ENCODE measurements at places on chromosomes 2 and 18.

DNA sequence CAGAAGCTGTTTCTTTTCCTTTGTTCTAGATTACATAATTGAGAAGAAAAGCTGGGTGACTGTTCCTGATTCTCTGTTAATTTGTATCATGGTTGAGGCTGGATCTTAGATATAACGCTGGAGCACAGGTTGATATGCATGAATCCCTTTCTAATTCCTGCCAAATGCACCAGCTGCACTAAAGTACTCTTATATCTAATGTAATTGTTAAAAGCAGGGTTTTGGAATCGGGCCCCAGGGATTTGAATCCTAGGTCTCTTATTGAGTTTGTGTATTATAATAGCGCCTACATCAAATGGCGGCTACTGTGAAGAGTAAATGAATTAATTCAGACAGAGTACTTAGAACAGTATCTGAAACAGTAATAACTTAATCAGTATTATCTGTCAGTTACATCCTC, 80.4 kb downstream of the MC4R start:
- DNase-seq, result no peak

DNA sequence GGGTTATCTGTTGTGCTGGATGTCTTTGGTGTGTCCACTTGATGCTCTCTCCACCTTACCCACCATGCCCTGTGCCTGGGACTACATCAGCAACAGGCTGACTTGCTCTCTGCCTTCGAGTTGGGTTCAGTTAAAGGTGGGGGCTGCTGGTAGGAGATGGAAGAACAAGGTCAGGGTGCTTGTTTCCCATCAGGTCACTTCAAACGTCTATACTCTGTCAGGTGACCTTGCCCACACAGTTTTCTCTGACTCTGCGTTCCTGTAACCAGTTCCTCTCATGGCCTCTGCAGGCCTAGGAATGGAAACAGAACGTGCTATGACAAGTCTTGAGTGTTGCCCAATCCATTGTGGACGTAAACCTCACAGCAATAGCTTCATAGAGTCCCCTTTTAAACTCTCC, 38.4 kb upstream of the PAPOLG start:
- DNase-seq, result no peak

- DNase-seq, result no peak
These were observed 355.2 kb downstream of the ZNF516 start for GRCh38 chr18:76139844-76140243.

DNA sequence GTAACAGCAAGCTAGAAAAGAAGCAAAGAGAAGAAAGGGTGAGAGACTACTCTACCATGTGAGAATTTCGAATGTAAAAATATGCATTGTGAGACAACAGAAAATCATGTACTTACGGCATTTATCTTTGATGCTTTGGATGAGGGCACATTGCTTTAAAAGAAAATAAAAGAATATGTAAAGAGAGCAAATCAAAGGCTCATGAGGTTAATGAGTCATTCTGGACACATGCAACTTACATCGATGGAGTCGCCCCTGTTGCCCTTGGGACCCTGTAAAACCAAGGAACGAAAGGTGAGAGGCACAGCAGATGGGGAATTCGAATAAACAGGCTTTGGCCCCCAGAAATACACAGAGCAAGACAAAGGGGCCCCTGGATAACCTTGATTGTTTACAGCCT, 69.0 kb downstream of the COL6A3 start:
- DNase-seq, result no peak

DNA sequence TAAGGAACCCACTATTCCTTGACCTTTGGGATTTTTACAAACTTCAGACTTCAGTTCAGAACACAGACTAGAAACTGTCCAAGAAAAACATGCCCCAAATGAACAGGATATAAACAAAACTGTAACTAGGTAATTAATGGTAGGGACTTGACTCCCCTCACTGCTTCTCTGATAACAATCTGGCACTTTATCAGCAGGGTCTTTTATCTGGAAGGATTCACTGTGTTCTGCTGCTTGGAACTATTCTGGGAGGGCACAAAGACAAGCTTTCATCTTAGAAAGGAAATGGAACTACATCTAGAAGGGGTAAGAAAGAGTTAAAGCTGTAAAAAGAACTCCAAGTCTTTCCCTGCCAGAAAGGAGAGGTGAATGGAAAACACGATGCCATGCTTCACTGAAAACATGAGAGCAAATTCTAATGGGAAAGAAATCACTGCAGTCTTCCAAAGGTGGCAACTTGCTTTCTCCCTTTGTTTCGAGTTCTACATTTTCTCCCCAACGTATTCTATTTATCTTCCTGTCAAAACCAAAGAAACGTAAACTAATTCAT, 181.2 kb downstream of the THADA start:
- no peak for DNase-seq

DNA sequence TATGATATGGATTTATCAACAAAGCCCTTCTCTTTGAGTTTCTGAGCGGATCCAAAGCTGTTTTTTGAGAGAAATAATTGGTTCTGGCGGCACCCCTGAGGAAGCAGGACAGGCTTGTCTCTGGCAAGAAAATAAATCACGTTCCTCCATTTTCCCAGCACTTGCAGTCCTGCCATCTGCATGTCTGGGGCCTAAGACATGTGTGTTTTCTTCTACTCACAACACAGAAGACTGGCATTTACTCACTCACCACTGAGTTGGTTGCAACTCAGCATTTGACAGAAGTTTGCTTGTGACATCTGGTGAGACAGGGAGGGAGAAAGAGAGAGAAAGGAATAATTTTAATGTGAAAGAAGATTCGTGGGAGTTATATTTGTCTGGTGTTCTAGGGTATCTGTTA, 37.0 kb upstream of the YES1 start:
- no peak for DNase-seq

DNA sequence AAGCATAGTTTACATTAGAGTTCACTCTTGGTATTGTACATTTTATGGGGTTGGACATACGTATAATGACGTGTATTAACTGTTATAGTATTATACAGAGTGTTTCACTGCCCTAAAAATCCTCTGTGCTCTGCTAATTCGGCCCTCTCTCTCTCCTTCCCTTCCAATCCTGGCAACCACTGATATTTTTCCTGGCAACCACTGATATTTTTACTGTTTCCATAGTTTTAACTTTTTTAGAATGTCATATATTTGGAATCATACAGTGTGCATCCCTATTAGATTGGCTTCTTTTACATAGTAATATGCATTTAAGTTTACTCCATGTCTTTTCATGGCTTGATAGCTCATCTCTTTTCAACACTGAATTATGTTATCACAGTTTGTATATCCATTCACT, 526.7 kb downstream of the RIT2 start:
- no peak for DNase-seq

- no peak for DNase-seq
These were observed 15.5 kb downstream of the RND3 start for GRCh38 chr2:150471813-150472510.

GRCh38 chr18:75874401-75875089, 447.0 kb upstream of the SMIM21 start:
- no peak for DNase-seq

GRCh38 chr2:71892896-71893295, 254.8 kb downstream of the CYP26B1 start:
- DNase-seq, result no peak

- peak; percentile 21 for DNase-seq
These were observed 216.1 kb downstream of the TTC32 start for GRCh38 chr2:19685731-19686130.

- no peak for DNase-seq
These were observed 42.8 kb upstream of the IL1R1 start for GRCh38 chr2:102099536-102100298.

DNA sequence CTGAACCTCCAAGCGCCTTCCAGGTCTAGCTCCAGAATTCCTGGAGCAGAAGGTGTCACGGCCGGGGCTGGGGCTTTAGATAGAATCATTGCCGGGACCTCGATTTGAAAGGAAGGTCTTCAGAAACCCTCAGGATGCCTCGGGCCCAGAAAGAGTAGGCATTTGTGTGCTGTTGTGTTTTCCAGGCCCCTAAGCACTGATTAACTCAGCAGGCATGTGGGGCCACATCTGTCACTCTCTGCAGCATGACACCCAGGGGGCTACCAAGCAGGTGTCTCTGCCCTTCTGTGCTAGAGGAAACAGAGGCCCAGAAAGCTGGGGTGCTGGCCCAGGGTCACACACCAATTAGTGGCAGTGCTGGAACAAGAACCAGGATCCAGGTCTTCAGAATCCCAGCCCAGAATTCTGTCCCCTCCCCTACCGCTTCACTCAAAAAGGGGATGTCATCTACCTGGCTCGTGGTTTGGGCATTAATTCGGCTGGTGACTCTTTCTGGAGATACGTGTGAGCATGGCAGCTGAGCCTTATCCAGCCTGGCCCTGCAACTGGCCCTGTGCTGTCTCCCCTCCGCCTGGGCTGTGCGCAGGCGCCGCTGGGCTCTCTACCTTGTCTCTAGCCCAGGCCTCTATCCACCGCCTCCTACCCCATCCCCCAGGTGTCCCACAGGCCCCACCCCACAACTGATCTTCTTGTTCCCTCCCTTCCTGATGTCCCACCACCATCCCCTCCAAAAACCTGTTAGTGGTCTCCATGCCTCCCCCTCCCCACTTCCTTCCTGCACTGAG, 245.4 kb downstream of the ATAD2B start:
- DNase-seq, result no peak

DNA sequence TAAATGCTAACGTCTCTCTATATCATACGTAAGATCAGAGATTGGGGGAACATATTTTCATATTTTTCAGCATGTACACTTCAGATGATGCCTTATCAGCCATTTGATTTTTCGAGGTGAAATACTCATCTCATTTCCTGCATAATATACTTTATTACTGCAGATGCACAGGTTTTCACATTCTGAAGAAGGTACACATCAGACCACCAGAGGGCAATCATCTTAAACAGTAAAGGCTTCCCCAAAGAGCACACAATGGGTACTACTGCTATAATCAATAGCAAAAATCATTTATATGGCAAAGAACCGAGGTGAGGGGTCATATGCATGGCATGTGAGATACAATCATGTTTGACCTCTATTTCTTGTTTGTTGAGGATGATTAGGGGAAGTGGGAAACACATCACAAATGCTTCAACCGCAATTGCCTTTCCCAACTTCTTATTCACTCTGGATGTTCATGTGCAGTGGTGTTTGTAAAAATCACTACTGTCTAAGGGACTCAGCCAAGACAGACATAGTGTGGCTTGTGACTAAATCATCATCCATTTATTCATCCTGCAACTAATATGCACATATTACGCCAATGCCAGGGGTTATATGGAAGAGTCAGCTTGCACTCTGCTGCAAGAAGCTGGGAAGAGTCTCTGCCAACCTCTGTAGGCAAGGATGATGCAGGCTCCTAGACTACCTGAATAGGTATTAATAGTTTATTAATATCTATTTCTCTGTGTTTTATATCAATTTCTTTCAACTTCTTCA, 118.7 kb downstream of the EPB41L3 start:
- DNase-seq, result peak; percentile 69

DNA sequence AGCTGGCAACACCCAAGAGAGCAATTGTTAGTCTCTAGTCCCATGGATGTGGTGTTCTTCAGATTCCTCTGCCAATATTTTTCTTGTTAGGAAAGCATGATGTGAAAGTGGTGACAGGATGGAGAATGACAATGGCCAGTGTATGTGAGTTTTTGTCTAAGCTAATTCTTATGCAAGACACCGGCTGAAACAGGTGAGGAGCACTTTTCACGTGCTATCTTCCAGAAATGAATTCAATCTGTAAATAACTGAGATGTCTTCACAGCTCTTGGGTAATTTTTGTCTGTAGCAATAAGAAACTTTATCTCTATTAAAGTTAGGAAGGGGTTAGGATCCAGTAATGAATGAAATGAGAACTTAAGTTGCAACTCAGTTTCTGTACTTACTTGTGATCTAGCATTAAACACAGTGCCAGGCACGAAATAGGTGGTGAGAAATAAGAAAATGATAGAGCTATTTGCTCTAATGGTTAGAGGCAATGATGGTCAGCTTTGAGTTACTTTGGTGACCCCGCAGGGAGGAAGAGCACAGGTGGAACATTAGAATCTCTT, 676 bp upstream of the AGPS start:
- no peak for DNase-seq

- DNase-seq, result no peak
These were observed 1.1 kb downstream of the LRATD1 start for GRCh38 chr2:14633461-14634181.

GRCh38 chr18:46335534-46336101, 231.4 kb downstream of the HAUS1 start:
- DNase-seq, result peak; percentile 23

GRCh38 chr2:27281855-27282559, at the start of gene TRIM54:
Gene TRIM54 (plus strand): TSS chr2:27282429. CDS start chr2:27282732, 303 bp downstream.
- DNase-seq, result no peak

- no peak for DNase-seq
These were observed 168.5 kb downstream of the FHOD3 start for GRCh38 chr18:36465970-36466369.

- no peak for DNase-seq
These were observed 679 bp downstream of the RNF144A start for GRCh38 chr2:6917761-6918421.

- no peak for DNase-seq
These were observed 14.5 kb upstream of the SULT1C4 start for GRCh38 chr2:108363024-108363907.

DNA sequence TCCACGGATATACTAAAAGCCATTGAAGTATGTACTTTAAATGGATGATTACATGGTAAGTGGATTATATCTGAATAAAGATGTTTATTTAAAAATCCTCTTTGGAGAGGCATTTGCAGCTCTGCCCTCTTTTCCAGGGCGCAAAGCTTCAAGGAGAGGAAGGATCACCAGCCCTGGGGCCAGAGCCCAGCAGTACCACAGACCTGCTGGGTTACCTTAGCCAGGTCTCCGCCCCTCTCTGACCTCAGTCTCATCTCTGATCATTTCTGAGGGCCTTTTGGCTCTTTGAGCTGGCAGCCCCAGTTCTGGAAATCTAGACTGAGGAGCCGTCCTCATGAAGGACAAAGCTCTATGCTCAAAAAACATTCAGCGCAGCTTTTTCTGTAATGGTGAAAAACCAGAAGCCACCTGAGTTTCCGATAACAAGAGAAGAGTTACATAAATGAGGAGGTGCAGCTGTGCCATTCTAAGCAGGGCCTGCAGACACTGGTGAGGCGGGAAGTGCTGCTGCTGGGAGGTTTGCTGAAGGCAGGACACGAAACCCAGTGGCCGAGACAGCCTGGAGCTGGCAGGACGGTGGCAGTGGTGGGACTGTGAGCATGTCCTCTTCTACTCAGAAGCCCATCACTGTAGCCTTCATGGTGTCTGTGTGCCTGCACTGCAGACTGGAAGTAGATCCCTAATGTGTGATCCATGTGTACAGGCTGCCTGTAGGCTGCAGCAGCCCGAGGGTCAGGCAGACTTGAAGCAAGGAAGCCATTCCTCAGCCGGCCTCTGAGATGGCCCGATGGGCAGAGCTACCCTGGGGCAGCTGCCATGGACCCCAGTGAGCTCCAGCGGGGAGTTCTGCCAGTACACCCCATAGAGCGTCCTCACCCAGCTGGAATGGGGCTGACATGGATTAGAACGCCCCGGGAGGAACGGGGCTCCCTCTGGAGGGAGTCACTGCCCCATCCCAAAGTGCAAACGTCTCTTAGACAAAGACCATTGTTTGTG, 27.7 kb downstream of the ADRA2B start:
- DNase-seq, result no peak

Data from cardiac fibroblast (primary cell).